ENCODE measurements at places on chromosomes 3 and 15. TPM values are rescaled to one million over a fixed set of nuclear protein-coding genes. Genes with fewer than 3 reads are reported as not detected.

GRCh38 chr15:38904298-38904697 lies 339.7 kb upstream of the RASGRP1 start:
- no peak for DNase-seq

DNA sequence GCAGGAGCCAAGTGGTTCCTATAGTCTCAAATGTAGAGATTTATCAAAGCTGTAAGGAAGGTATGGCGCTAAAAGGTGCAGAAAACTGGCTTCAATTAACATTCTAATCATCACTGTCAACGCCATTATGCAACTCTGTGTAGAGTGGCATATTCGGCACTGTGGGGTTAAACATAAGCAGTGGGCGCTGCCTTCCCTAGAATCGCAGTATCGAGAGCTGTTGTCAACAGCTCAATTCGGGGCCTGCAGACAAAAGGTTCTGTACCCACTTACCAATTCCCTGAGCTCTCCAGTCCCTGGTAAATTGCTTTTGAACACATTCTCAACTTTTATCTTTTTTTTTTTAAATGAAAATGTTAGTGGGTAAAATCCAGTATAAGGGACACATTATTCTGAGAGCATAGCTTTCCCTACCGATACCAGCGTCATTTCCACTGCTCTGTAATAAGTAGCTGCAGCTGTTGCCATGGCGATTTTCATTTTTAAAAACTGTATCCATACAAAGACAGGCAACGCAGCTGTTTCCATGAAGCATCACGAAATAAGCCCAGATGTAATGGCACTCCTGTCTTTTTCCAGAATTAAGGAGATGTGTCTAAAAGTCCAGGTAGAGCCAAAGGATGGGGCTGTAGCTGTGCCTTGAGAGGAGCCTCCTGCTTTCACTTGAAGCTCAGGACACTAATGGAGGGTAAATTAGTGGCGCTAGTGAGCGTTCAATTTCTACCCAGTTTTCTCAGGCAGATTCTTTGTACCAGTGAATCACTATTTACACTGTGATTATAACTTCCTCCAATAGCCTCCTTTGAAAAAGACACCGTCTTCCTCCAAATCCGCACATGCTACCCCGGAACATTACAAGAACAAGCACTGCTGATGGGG lies 250.3 kb downstream of the SLC9A9 start:
- no peak for DNase-seq

DNA sequence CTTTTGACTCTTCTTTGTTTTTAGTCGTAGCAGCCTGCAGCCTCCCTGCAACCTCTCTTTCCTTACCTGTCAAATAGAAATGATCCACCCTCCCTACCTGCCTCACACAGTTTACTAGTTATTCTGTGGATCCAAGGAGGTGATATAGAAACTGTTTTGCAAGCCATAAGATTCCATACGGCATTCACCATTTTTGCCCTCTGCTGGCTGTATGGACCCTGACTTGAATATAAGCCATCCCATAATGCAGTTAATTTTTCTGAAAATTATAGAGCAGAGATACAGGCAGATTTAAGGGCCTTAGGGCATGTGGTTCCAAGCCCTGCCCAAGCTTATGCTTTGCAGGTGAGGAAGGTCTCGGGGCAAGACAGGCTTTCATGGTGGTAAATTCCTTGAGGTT lies 63.8 kb downstream of the CPN2 start:
- DNase-seq, result no peak

DNA sequence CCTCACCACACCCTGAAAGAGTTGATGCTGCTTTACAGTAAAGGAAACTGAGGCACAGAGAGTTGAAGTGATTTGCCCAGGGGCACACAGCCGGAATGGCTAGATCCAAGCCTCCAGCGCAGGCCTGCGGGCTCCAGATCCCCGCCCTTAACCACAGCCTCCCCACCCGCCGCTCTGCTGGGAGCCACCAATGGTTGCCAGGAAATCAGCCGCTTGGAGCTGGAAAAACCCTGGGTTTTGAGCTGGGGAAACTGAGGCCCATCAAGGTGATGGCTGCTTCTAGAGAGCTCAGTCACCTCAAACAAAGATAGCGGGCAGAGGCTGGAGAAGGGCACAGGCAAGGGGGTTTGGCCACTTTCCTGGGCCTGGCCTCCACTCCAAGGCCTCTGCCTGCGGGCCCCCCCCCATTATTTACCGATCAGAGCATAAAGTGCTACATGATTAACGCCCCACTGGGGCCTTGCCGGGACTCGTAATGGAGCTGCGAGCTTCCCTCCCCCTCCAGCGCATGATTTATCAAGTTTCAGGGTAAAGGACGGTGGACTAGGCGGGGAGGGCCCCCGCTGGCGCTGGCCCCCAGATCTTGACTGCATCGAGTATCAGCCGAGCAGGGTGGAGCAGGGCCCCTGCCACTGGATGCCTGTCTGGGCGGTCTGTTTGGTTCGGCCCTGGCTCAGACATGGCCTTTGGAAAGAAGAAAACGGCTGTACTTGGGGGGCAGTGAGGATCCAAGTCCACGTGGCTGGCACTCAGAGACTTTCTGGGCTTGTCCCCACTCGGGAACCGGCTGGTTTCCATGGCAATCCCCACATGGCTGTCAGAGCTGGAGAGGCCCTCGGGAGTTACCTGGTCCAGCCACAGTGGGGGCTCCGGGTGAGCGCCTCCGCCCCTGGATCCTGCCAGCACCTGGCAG lies 9.1 kb downstream of the PLXND1 start:
- no peak for DNase-seq

- DNase-seq, result peak; percentile 91
These were observed 13.5 kb upstream of the ZNF592 start for GRCh38 chr15:84734794-84735479.

DNA sequence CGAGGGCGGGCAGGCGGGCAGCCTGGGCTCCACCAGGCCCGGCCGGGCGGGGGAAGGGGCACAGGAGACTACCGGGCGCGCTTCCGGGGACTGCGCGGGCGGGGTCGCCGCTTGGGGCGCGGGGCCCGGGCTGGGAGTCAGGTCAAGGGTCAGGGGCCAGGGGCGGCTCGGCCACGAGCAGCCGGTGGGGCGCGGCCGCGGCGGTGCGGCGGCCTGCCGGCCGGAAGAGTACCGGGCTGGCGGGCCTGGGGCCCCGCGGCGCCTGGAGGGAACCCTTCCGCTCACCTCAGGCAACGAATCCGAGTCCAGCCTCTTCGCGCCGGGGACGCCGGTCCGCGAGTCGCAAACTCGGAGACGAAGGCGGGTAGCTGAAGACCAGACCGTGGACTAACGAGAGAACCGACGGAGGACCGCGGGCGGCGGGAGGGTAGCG lies 225 bp downstream of the RHOA start:
- no peak for DNase-seq

DNA sequence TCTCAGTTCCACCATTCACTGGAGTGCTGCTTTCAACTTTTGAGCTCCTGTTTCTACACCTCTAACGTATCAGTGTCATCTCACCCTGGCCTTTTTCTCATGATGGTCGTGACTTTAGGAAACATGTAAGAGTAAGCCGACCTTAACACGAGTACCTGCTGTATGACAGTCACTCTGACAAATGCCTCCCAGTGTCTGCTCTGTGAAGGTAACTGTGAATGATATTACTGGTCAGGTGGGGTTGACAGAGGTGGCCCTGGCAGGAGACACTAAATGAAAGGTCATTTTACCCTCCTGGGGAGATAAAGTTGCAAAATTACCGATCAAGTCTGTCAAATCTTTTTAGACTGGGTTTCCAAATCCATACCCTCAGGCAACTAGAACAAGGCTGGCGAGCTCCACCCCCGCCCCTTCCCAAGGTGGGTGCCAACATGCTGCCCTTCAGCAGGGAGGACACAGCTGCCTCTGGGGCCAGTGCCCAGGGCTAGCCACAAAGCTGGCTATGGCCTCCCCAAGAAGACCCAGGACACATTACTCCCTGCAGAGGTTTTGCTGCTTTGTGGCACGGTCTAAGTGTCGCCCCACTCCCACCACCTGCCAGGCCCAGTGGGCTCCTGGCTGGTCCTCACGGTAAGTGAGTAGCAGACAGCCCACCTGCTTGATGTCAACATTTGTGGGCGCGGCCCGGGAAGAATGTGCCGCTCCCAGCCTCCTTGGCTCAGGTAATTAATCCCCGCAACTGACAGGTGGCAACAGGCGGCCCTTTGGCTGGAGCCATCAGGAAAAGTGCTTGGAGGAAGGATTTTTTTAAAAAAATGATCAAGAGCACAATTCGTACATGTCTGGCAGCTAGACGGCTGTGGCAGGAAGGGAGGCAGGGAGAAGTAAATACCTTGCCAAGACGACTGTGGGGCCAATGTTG lies 211.8 kb downstream of the TP63 start:
- no peak for DNase-seq

DNA sequence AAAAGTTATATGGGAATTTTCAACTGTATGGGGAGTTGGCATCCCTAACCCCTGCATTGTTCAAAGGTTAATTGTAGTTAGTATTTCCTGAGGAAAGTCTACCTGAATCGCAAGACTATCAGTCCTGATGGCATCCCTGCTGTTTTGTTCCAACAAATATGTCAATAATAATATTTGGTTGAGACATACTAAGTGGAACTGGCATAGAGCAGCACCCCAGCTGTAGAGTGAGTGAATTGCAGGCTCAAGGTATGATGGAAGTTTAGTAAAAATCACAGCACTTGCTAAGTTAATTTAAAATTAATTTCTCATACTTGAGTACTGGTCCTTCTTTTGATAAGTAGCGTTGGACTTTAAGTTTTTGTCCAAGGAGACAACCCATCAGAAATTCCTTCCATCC lies 18.0 kb upstream of the COMMD2 start:
- DNase-seq, result no peak

DNA sequence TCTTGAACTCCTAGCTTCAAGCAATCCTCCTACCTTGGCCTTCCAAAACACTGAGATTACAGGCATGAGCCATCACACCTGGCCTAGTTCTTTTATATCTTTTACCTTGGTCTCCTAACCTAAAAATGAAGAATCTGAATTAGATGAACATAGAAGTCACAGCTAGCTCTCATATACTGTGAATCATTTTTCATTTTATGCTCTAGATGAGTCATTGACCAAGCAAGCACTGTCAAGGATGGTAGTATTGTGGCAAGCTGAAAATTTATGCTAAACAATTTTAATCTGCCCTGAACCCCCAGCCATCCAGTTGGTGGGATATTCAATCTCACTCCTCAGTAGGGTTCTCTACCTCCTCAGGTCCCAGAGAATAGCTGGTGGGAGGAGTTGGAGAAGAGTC lies 48.3 kb upstream of the DNAJC13 start:
- DNase-seq, result no peak

- DNase-seq, result no peak
These were observed 185.2 kb downstream of the GHSR start for GRCh38 chr3:172262991-172263608.

- DNase-seq, result no peak
These were observed 57.8 kb upstream of the ASB14 start for GRCh38 chr3:57350271-57350670.

DNA sequence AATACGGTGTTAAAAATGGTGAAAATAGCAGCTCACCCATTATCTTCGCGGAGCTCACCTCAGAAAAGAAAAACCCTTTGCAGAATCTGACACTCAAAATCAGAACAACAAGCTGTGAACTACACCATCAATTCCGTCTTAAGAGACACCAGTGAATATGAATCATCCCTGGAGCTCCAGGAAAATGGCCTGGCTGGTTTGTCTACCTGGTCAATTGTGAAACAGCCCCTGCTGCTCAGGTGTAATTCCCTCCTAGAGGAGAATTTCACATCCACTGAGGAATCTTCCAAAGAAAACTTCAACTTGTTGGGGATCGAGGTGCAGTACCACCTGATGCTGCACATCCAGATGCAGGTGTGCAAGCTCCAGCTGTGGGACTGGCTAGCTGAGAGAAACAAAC lies 3.0 kb upstream of the XRN1 start:
- no peak for DNase-seq

GRCh38 chr3:34140616-34141015 lies 342.2 kb downstream of the PDCD6IP start:
- DNase-seq, result no peak

DNA sequence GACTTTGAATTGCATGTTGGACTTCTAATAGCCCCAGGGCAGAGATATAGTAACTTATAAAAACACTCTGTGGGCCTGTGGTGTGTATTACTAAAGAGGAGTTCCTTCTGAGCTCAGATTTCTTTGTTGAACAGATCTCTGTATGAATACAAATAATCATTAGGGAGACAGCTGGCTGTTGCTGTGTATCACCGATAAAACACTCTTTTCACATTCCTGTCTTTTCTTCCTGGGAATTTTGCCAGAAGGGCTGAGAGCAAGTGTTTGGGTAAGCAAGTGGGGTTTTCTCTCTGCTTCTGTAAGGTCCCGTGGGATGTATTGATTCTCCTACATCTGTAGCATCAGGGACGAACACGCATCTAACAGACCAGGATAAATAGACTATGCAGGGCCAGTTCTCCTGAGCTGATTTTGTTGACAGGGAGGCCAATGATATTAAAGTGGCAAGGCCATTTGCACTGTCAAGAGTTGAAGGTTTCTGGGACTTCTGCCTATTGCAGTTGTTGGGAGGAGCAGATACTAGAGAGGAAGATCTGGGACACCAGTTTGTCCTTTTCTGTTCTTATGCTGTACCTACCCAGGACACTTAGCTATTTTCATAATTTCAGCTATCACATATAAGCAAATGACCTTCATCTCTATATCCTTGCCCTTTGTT lies 225.9 kb upstream of the CD96 start:
- DNase-seq, result no peak

- no peak for DNase-seq
These were observed 45.5 kb downstream of the SUSD5 start for GRCh38 chr3:33173103-33173502.

GRCh38 chr3:31925271-31925630 lies 55.8 kb downstream of the OSBPL10 start:
- DNase-seq, result no peak

Gene HRG
- polyA plus RNA-seq, result not detected

Gene HHLA2
- 0.84 TPM for polyA plus RNA-seq

Gene SHC4
- polyA plus RNA-seq, result 0.04 TPM

Gene LRRC31
- polyA plus RNA-seq, result not detected

Gene XCR1
- polyA plus RNA-seq, result 0.06 TPM

Gene RARRES1
- polyA plus RNA-seq, result not detected

Gene SKOR1
- polyA plus RNA-seq, result 0.37 TPM

Gene WDR6
- 317 TPM for polyA plus RNA-seq

Gene ATXN7
- 18.1 TPM for polyA plus RNA-seq

Gene SERINC4
- not detected for polyA plus RNA-seq
